Activated CD8-positive, alpha-beta T cell treated with anti-CD3 and anti-CD28 coated beads for 36 hours (primary cell): ENCODE measurements at places on chromosomes 2 and 18.

DNA sequence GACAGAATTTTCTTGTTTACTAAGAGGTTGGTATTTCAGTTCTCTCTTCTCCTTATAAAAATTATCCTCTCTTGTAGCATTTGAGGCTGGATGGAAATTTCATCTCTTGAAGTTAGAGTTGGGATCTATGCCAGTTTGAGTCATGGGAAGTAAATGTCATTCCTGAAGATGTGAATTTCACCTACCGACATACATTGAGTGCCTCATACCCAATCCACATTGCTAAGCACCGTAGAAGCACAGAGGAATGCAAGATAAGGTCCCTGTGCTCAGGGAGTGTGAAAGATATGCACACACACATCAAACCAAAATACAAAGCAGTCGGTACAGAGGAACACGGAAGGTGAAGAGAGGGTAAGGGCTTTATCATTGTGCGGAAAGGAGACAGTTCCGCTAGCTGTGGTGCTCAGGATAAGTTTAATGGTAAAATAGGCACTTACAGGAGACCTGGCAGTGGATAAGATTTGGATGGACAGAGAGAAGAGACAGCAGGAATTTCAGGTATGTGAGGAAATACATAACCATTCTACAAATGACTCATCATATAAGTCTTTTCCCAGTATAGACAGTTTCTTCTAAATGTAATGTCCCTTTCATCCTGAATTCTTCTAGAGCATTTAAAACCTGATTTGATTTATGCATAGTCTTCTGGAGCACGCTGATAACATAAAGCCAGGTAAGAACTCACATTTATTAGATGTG, 205.3 kb upstream of the ST6GAL2 start:
- no peak for DNase-seq

- no peak for DNase-seq
Measured at GRCh38 chr2:118669654-118670053, 177.8 kb downstream of the EN1 start.

GRCh38 chr18:59885579-59886163, 14.1 kb upstream of the PMAIP1 start:
- DNase-seq, result peak; percentile 60

GRCh38 chr2:69390001-69390400, 3.0 kb upstream of the GFPT1 start:
- no peak for DNase-seq

- peak; percentile 28 for DNase-seq
Measured at GRCh38 chr2:11746807-11747459, 501 bp downstream of the LPIN1 start.

DNA sequence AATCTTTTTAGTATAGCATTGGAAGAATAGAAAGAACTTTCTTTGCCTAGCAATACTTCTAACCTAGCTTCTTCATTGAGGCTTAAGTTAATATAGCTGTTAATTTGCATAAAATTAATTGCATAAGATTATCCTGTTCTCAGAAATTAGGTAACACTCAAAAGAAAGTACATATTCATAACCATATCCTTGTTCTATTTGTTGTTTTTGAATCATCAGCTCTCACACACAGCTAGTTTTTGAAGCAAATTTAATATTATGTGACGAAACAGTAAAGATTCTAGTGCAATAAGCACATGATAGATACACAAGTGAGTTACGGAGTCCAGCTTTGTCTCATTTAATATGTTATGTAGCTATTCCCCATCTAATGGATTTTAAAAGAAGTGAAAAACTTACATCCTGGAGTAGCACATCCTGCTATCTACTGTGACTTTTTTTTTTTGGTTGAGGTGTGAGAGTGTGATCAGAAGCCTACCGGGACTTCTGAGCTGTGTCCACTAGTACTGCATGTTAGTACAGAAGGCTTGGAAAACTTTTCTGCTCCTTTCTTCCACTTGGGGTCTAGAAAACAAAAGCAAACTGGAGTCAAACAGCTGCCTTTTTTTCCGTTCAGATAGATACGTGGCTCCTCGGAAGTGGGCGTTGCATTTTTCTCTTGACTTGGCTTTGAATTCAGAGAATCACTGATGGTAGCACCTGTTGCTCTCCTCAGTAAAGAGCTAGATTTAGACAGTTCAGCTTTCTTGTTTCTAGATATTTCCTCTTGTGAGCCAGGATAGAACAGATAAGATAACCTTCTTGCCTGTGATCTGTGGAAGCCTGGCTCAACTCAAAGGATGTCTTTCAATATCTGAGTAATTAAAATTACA, 27.2 kb downstream of the KDM3A start:
- DNase-seq, result peak; percentile 34

DNA sequence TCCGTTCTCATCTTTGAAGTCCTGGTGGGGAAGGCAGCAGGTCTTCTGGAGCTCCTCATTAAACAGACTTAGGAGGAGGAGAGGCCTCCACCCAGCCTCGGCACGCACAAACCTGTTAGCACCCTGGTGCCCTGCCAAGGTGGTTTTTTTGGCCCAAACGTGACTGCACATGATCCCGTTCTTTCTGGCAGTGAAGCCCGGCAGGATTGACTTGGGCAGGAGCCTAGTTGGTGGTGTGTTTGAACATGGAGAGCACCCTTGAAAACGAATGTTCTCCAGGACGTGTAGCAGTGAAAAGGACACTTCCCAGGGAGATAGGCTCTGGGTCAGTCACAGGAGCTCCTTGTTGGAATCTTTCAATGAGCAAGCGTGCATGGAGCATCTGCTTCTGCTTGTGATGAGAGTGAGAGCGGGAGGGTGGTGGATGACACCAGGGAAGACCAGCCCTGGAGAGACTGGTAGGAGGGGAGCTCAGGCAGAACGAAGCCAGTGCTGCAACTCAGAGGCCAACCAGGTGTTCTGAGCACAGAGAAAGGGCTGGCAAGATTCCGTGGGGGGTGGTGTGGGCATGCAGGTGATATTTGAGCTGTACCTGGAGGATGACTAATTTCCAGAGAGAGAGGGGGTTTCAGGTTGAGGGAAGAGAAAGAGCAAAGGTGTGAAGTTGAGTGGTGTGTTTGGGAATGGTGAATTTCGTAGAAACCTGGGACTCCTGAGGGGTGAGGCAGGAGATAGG, 73.8 kb downstream of the TANC1 start:
- DNase-seq, result no peak

- DNase-seq, result peak; percentile 91
Measured at GRCh38 chr18:74498712-74499627, 2.8 kb downstream of the CNDP2 start.

GRCh38 chr2:8677646-8678592, 3.9 kb upstream of the ID2 start:
- peak; percentile 61 for DNase-seq

GRCh38 chr2:31236433-31237205, 2.7 kb downstream of the EHD3 start:
- DNase-seq, result no peak

DNA sequence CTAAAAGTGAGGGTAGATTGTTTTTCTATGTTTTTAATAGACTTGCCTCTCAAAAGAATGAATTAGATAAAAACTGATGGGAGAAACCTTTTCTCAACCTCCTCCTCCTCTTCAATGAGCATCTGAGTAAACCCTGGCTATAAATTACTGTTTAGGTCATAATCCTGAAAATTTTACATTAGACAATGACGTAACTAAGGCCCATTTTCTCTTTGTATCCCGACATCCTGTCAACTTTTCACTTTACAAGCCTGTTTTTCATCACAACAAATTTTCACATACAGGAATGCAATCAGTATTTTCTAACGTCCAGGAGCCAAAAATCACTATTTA, 1.3 kb downstream of the SPIRE1 start:
- no peak for DNase-seq

GRCh38 chr2:239626961-239627592, 226.3 kb upstream of the HDAC4 start:
- no peak for DNase-seq

- no peak for DNase-seq
Measured at GRCh38 chr2:12642859-12643258, 73.9 kb upstream of the TRIB2 start.

DNA sequence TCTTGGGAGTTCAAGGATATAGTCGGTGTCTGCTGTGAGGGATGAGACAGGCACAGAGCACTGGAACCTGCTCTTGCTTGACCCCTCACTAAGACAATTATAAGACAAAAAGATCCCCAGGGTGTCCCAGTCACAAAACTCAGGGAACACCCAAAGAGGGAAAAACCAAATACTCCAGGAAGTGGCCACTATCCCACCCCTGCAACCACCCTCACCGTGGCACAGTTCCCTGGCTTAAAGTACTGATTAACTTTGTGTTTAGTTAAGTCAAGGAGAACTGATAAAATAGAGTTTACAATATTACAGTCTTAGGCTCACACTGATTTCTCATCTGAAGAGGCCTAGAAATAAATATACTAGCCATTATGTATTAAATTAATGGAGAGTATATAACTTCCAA, 13.5 kb downstream of the IL36B start:
- no peak for DNase-seq

DNA sequence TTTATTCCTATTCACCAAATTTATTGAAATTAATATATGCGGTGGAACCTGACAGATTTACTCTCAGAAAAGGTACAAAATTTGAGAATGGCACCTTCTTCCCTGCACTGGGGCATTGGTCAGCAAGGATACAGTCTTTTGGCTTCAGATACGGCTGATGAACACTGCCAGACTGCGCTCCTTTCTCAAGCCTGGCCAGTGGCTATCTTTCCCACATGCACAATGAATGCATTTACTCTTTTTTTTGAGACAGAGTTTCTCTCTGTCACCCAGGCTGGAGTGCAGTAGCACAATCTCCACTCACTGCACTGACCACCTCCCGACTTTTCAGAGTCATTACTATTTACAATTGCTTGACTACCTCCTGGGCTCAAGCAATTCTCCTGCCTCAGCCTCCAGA, 61.6 kb downstream of the MOB4 start:
- no peak for DNase-seq

DNA sequence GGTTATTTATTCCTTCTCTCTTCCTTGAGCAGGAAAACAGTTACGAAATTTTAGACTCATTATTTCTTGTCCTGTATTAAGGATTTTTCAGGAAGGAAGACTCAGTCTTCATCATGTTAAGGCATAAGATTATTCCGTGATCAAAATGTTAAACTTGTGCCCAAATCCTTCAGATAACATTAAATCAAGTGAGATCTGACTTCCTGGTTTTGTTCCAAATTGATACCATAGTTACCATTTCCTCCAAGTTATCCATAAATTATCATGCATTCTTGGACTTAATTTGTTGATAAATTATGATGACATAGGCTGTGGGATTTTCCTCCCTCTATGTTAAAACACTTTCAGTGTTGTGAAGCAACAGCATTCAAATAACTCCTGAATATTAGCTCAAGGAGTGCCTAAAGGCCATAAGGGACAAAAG, 31.9 kb downstream of the EFEMP1 start:
- DNase-seq, result no peak

DNA sequence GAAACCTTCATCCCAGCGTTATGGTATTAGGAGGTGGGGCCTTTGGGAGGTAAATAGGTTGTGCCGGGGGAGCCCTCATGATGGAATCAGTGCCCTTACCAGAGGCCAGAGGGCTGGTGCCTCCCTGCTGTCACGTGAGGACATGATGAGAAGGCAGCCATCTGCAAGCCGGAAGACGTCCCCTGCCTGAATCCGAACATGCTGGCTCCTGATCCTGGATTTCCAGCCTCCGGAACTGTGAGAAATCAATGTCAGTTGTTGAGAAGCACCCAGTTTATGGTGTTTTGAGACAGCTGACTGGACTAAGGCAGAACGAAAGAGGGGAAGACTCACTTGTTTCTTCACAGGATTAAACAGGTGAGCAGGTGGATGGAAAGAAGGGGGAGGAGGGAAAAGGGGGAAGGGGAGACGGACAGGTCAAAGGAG, 13.0 kb upstream of the KLF11 start:
- DNase-seq, result no peak

GRCh38 chr2:8457092-8457481, 224.8 kb upstream of the ID2 start:
- peak; percentile 36 for DNase-seq

GRCh38 chr2:19365126-19365525, 6.7 kb upstream of the OSR1 start:
- no peak for DNase-seq

GRCh38 chr2:127887776-127888130, 2.0 kb upstream of the AMMECR1L start:
- no peak for DNase-seq

GRCh38 chr18:10274301-10274700, 180.1 kb upstream of the APCDD1 start:
- no peak for DNase-seq

DNA sequence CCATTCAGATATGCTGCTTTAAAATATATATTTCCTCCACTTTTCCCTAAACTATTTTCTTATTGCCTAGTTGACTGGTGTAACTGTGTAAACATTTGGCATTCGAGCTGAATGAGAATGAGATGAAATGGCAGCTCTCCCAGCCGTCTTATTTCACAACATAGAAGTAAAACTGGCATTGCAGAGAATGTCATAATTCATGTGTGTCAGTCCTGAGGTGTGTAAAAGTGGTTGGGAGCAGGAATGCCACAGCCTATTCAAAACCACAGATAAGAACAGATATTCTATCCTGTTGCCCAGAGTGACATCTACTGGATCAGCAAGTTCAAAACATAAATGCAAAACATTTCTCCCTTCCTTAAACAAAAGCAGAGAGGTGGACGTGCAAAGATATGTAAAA, 565.5 kb upstream of the CHAC2 start:
- no peak for DNase-seq

- DNase-seq, result peak; percentile 22
Measured at GRCh38 chr2:219542931-219543595, 546 bp downstream of the CHPF start.

DNA sequence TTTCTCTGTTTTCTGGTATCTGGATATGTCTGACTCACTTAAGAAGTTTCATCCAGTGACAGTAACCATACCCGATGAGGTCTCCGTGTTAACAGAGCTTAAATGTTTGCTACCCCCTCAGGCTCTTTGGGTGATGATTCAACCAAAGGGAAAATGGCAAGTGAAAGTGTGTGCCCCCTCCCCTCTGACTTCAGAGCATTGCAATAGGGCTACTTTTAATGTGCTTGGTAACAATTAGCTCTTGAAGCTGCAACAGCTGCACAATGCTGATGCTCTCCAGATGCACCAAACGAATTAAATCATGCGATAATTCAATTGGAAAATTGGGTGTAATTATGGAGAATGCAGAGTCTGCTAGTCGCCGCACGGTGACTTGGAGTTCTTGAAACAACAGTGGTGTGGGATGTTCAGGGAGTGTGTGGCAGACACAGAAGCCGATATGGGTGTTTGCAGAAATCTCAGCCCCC, 270.7 kb downstream of the ALK start:
- DNase-seq, result no peak

- peak; percentile 77 for DNase-seq
Measured at GRCh38 chr2:203583701-203584100, 48.6 kb upstream of the RAPH1 start.

DNA sequence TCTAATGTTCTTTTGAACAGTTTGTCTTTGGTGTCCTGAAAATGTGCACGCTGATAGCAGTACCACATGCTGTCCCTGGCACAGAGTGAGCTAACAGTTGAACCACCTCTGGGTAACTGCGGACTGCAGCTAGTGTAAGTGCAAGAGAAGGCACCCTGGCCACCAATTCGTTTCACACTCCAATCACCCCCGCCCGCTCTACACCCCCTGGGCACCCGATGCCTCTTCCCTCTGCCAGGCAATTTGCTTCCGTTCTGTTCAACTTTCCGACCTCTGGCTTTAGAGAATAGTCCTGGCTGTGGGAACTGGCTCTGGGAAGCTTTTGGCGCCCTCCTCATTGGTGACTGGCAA, 1.4 kb downstream of the DOCK10 start:
- peak; percentile 74 for DNase-seq
